Breast epithelium (tissue), 4 donors: ENCODE measurements at places on chromosomes 5 and 9. TPM values are rescaled to one million over a fixed set of nuclear protein-coding genes. Genes with fewer than 3 reads are reported as not detected.

DNA sequence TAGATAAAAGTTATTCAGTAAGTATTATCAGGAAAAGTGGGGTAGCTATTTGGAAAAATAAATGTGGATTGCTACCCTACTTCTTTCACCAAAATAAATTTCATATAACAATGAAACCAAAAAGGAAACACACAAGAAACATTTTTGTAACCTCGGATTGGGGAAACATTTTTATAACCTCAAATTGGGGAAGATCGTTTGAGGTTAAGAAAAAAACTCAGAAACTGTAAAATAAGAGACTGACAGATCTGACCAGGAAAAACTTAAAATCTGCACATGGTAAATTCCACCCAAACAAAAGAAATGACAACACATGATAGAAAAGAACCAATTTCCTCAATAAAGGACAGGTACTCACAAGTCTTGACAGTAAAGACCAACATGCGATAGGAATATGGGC is 13.5 kb downstream of the EFCAB9 start:
- H3K4me3 ChIP-seq = no peak overlapping the region
- DNase-seq = no peak
- H3K36me3 ChIP-seq = no peaks in the 10 kb centered on the region
- H3K27me3 ChIP-seq = no peaks in the 10 kb centered on the region
- H3K4me1 ChIP-seq = no peaks in the 10 kb centered on the region

DNA sequence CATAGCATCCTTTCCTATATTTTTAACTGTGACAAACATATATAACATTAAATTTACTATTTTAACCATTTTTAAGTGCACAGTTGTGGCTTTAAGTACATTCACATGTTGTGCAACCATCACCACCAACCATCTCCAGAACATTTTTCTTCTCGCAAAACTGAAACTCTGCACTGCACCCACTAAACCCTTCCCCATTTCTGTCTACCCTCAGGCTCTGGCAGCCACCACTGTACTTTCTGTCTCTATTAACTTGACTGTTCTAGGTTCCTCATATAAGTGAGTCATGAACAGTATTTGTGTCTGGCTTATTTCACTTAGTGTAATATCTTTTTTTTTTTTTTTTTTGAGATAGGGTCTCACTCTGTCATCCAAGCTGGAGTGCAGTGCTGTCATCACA is 25.5 kb downstream of the KCNMB1 start:
- no peak overlapping the region for H3K4me3 ChIP-seq
- DNase-seq = no peak
- no peaks in the 10 kb centered on the region for H3K4me1 ChIP-seq
- H3K36me3 ChIP-seq = no peaks in the 10 kb centered on the region
- H3K27ac ChIP-seq = no peak overlapping the region

Gene C9orf43
- total RNA-seq = 1.6 TPM

Gene TAF1L
- total RNA-seq = not detected

Gene SMIM32
- total RNA-seq = not detected
